ENCODE measurements at places on chromosomes 12 and 14.

GRCh38 chr12:28781671-28782652 is 367.1 kb upstream of the FAR2 start:
- H3K27ac ChIP-seq, result no peak overlapping the region
- H3K36me3 ChIP-seq, result no peaks in the 10 kb centered on the region
- H3K4me3 ChIP-seq, result no peak overlapping the region
- no peak for DNase-seq

DNA sequence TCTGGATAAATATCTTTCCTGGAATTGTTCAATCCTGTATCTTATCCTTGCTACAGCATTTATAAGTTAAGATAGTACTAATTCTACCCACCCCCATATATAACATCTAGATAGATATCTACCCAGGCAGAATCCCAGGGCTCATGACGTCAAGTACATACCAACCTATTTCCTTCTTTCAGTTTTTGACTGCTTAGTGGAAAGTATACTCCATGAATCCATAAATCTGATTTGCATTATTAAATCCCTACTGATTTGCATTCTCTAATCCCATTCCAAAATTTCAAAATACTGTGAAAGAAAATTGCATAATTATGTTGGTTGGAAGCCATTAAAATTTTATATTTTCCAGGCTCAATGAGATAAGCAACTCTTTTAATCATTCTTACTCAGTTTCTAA is 111.7 kb downstream of the KITLG start:
- H3K4me1 ChIP-seq, result no peaks in the 10 kb centered on the region
- no peak overlapping the region for H3K27ac ChIP-seq
- no peaks in the 10 kb centered on the region for H3K36me3 ChIP-seq
- peaks cover 2% of the 10 kb centered on the region for H3K27me3 ChIP-seq
- no peak overlapping the region for H3K4me3 ChIP-seq

- H3K36me3 ChIP-seq, result peaks cover 11% of the 10 kb centered on the region
- DNase-seq, result no peak
- H3K27me3 ChIP-seq, result no peaks in the 10 kb centered on the region
- H3K4me3 ChIP-seq, result peak overlapping the region; percentile 33
Measured at GRCh38 chr12:94204499-94205247, 56.3 kb downstream of the PLXNC1 start.

DNA sequence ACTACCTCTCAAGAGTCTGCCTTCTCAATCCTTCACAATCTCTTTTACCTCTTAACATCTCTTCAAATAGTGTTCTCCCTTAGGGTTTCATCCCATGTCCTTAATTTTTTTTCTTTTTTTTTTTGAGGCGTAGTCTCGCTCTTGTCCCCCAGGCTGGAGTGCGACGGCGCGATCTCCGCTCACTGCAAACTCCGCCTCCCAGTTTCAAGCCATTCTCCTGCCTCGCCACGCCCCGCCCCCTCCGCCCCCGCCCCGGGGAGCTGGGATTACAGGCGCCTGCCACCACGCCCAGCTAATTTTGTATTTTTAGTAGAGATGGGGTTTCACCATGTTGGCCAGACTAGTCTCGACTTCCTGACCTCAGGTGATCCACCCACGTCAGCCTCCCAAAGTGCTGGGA is 7.0 kb upstream of the BCAT1 start:
- peaks cover 4% of the 10 kb centered on the region for H3K4me1 ChIP-seq
- H3K4me3 ChIP-seq, result no peak overlapping the region
- no peak overlapping the region for H3K27ac ChIP-seq
- no peak for DNase-seq
- H3K27me3 ChIP-seq, result peaks cover 6% of the 10 kb centered on the region
- no peaks in the 10 kb centered on the region for H3K36me3 ChIP-seq

DNA sequence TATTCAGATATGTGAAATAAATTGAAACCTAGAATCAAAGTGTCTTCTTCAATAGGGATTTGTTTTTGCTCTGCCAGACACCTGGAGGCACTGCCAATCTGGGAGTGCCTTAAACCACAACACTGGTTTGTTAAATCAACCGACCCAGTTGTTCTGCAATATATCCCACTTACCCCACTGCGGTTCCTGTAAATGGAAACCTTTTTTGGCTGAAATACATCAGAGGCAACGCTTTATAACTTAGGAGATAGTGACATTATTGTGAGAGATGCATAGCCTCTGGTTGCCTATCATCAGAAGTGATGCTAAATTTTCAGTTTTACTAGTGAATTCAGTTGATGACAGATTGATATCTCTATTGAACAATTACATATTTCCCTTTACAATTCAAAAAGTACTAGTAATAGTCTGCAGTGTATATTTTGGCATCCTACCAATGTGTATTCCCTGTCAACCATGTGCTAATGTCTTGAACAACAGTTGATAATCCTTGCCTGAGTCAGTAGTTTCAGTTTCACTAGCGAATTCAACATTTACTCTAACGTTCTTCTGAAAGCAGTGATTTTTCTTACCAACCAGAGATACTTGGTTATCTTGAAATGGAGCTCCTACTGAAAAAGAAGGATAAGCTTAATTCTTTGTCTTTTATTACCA is 30.5 kb downstream of the PPP2R5C start:
- peak overlapping the region; percentile 66 for H3K4me3 ChIP-seq
- H3K36me3 ChIP-seq, result peaks cover 15% of the 10 kb centered on the region
- H3K27ac ChIP-seq, result peak overlapping the region; percentile 67
- peaks cover 16% of the 10 kb centered on the region for H3K4me1 ChIP-seq
- H3K27me3 ChIP-seq, result no peaks in the 10 kb centered on the region
